ENCODE measurements at places on chromosomes 11 and 22. TPM values are rescaled to one million over a fixed set of nuclear protein-coding genes. Genes with fewer than 3 reads are reported as not detected.
A peak's percentile ranks its signal among the peaks of the same experiment; 100 is the strongest.

DNA sequence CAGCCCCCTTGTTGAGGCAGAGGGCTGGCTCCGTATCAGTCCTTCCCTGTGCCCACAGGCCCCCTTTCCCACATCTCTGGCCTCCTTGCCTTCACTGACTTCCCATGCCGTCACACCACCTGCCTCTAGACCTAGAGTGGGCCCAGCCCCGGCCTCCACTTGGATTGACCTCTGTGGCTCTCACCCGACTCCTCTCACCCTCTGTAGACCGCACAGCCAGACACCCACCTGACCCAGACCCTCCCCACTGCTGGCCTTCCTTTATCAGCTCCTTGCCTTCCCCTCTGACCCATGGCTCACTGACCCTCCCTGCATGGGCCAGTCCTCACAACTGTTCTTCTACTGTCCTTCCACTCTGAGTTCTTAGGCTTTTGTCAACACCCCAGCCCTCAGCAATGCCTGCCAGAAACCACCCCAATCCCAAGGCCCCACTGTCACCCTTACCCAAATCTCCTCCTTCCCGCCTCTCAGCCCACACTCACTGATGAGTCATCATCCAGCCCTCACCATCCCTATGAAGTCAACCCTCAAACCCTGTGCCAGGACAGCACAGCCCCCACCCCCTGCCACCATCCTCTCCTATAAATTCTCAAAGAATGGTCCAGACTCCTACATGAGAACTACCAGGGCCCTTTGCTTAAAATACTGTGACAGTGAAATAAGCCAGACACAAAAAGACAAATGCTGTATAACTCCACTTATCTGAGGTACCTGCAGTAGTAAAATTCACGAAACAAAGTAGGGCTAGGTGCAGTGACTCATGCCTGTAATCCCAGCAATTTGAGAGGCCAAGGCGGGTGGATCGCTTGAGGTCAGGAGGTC lies 53.4 kb downstream of the SCGB1A1 start:
- H3K4me1 ChIP-seq = no peaks in the 10 kb centered on the region
- no peaks in the 10 kb centered on the region for H3K27me3 ChIP-seq
- H3K27ac ChIP-seq = no peak overlapping the region
- no peaks in the 10 kb centered on the region for H3K36me3 ChIP-seq

DNA sequence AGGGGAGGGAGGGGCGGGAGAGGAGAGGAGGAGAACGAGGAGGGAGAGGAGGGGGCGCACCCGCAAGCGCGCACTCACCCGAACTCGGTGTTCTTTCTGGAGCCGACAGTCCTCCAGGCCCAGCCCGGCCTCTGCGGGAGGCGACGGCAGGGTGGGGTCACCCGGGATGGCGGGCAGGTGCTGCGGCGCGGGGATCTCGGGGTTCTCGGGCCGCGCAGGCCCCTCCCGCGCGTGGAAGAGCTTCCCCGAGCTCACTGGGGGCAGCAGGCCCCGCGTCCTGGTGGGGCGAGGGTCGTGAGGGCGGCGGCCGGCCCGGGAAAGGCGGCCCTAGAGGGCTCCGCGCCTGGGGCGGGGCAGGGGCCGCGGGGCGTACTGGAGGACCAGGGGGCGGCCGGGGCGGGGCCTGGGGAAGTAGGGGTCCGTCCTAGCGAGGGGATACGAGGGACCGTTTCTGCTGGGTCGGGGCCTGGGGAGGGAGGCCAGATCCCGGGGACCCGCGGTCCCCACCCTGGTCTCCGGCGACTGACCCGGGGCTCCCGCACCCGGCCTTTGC lies 5.2 kb downstream of the LMNTD2 start:
- H3K27ac ChIP-seq = peak overlapping the region; percentile 17
- H3K4me1 ChIP-seq = peaks cover 19% of the 10 kb centered on the region
- DNase-seq = no peak
- peaks cover 25% of the 10 kb centered on the region for H3K27me3 ChIP-seq

DNA sequence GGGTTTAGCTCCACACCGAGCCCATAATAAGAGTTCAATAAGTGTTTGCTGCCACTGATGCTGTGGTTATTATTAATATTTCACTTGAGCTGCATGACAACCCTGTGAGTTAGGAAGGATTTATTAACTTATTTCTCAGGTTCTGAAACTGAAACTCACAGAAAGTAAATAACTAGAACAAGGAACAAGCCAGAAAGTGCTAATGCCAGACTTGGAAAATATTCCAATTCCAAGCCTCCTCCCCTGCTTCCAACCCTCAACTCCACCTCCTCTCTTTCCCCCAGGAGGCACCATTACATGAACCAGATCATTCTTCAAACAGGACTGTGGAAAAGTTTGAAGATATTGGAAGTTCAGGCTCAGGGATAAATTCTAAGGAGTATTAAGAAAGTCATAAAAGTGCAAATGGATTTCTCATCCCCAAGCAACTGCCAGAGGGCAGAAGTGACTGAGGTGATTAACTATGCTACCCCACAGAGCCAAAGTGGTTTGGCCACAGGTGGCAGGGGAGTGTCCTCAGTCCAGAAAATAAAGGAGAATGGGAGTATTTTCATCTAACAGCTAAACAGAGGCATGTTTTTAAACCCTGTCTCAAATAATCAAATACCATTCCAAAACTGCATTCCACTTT lies 3.2 kb upstream of the FJX1 start:
- no peak overlapping the region for H3K4me3 ChIP-seq
- H3K36me3 ChIP-seq = no peaks in the 10 kb centered on the region
- H3K27ac ChIP-seq = no peak overlapping the region
- peaks cover 17% of the 10 kb centered on the region for H3K27me3 ChIP-seq
- peaks cover 12% of the 10 kb centered on the region for H3K4me1 ChIP-seq

DNA sequence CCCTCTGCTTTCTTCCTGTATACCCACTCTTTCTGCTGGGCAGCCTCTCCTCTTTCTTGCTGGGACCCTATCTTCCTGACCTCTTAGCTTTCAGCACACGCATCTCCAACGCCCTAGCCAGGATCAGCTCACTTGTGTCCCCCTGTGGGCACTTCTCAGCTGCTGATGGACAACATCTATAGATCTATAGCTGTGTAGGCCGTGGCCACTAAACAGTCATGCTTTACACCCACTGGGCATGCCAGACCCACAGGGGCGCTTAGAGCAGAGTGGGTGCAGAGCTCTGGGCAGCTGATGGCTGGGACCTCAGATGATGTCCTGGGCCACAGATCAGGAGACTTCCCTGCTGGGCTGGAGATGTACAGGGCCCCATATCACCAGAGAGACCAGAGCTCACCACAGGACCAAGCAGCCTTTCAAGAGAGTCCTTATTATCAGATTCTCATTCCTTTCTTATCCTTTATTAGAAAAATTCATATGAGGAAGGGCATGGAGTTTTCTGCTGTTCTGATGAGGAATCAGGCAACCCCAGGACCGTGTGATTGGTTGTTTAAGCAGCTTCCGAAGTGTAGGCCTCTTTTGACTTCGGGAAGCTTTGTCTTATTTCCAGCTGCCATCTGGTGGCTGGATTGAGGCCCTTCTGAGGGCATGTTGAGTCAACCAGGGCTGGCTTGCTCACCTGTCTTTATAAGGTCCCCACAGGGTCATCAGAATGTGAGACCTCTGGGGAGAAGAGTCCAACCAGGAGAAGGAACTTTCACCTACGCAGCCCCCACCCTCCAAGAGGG lies 60.5 kb downstream of the OSBP2 start:
- H3K27ac ChIP-seq = no peak overlapping the region
- no peak for DNase-seq
- H3K27me3 ChIP-seq = no peaks in the 10 kb centered on the region
- H3K36me3 ChIP-seq = no peaks in the 10 kb centered on the region

DNA sequence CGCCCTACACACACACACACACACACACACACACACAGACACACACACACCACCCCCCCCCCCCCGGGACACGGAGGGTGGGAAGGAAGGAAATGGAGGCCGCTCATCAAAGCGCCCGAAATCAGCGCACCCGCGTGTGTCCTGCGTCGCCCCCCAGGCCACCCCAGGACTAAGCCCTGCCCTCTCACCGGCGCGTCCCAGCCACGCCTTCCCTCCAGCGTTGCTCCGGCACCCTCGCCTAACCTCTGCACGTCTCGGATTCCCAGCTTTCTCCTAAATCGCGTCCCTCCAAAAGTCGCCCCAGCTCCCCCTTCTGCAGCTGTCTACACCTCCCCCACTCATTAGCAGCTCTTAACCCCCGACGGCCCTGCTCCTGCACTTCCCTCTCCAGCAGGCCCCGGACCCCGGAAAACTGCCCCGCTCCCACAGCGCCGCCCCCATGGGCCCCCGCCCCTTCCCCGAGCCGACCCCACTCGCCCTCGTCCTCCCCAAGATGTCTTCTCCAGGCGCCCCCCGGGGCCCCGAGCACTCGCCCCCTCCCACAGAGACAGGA lies 557 bp downstream of the PACSIN2 start:
- H3K4me3 ChIP-seq = peak overlapping the region; percentile 64
- H3K36me3 ChIP-seq = no peaks in the 10 kb centered on the region
- no peaks in the 10 kb centered on the region for H3K27me3 ChIP-seq
- peak; percentile 81 for DNase-seq

DNA sequence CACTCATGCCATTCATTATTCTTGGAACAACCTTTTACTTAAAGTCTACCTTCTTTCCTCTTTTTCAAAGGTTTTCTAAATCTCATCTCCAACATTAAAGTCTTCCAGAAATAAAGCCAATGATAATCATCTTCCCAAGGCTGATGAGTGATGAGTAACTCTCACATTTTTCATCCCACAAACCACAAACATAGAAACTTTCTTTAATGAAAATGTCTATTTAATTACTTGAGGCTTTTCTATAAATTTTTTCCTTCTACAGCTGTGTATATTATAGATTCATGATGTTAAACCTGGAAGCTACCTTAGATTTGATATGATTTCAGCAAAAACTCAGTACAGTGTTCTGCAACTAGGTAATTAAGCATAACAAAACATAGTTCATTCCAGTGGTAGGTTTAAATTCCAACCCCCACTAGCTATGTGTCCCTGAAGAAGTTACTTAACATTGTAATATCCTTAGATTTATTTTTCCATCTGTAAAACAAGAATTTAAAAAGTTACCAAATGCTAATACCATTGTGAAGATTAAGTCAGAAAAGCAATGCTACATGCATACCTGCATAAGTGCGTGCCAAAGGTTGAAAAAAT lies 845.4 kb downstream of the KCNA4 start:
- H3K27ac ChIP-seq = no peak overlapping the region
- H3K4me1 ChIP-seq = no peaks in the 10 kb centered on the region
- H3K4me3 ChIP-seq = no peak overlapping the region
- no peaks in the 10 kb centered on the region for H3K27me3 ChIP-seq
- no peak for DNase-seq
- H3K36me3 ChIP-seq = no peaks in the 10 kb centered on the region

GRCh38 chr11:87298155-87298554 lies 260.4 kb downstream of the TMEM135 start:
- no peak overlapping the region for H3K4me3 ChIP-seq
- no peaks in the 10 kb centered on the region for H3K36me3 ChIP-seq
- no peak for DNase-seq
- H3K27ac ChIP-seq = no peak overlapping the region
- H3K4me1 ChIP-seq = no peaks in the 10 kb centered on the region

- no peak overlapping the region for H3K27ac ChIP-seq
- no peaks in the 10 kb centered on the region for H3K36me3 ChIP-seq
- no peak for DNase-seq
- H3K4me3 ChIP-seq = no peak overlapping the region
- no peaks in the 10 kb centered on the region for H3K27me3 ChIP-seq
These were observed 2.9 kb downstream of the PATE3 start for GRCh38 chr11:125790825-125791224.

GRCh38 chr11:67662142-67662834 lies 11.8 kb upstream of the ACY3 start:
- no peak overlapping the region for H3K4me3 ChIP-seq
- peak; percentile 30 for DNase-seq
- H3K27ac ChIP-seq = no peak overlapping the region
- no peaks in the 10 kb centered on the region for H3K27me3 ChIP-seq
- H3K4me1 ChIP-seq = no peaks in the 10 kb centered on the region
- H3K36me3 ChIP-seq = no peaks in the 10 kb centered on the region

DNA sequence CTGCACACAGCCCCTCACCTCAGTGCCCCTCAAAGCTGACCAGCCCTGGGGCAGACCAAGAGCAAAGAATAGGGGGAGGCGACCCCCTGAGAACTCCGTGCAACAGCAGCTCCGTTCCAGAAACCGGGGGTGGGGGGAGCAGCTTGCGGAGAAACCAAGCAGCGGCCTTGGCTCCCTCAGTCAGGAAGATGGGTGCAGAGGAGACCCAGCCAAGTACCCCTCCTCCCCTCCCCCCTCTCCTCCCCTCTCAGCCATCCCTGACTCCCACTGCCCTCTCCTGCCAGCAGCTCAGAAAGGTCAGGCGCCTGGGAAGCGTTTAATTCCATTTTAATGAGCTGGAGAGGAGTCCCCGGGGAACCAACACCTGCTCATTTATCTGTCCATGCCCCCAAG lies 78.9 kb downstream of the PDE2A start:
- no peaks in the 10 kb centered on the region for H3K36me3 ChIP-seq
- DNase-seq = no peak
- H3K4me1 ChIP-seq = peaks cover 2% of the 10 kb centered on the region
- no peak overlapping the region for H3K4me3 ChIP-seq
- H3K27me3 ChIP-seq = peaks cover 19% of the 10 kb centered on the region

DNA sequence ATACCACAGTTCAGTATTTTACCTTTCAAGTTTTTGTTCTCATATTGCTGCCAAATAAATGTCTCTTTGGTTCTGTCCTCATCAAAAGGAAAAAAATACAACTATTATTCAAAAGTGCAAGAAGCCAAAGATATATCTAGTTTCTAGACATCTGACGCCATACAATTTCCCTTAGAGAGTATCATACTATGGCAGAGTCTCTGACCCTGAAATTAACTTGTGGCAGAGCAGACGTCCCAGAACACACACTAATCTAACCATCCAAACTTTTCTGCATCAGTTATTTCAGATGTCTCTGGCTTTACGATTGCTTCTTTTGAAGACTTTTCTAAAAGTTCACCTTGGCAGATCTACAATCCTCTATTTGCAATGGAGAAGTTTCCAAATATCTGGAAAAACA lies 2.7 kb downstream of the OR51T1 start:
- H3K27me3 ChIP-seq = no peaks in the 10 kb centered on the region
- no peak overlapping the region for H3K27ac ChIP-seq
- H3K36me3 ChIP-seq = no peaks in the 10 kb centered on the region
- H3K4me3 ChIP-seq = no peak overlapping the region
- no peak for DNase-seq
- no peaks in the 10 kb centered on the region for H3K4me1 ChIP-seq

DNA sequence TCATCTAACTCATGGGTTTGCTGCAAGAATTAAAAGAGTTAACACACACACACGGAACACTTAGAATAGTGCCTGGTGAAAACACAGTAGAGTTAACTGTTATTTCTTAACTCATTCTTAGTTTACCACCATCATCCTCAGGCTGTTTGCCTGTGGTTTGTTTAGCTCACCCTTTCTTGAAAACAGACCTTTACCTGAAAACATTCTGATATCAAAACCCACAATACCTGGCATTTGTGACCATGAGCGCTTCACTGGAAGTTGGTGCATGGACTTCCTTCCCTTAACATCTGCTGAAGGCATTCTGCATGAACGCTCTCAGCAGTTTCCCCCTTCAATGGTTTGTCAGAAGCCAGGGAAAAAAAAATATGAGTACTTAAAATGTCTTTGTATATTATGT lies 256.0 kb downstream of the ETS1 start:
- H3K27me3 ChIP-seq = no peaks in the 10 kb centered on the region
- no peaks in the 10 kb centered on the region for H3K36me3 ChIP-seq
- H3K4me3 ChIP-seq = no peak overlapping the region
- no peak for DNase-seq
- H3K27ac ChIP-seq = no peak overlapping the region

ZFP91 gene
- total RNA-seq = 48.3 TPM

FADS1 gene
- total RNA-seq = 68.0 TPM
